ENCODE measurements at places on chromosomes 1 and 21.

DNA sequence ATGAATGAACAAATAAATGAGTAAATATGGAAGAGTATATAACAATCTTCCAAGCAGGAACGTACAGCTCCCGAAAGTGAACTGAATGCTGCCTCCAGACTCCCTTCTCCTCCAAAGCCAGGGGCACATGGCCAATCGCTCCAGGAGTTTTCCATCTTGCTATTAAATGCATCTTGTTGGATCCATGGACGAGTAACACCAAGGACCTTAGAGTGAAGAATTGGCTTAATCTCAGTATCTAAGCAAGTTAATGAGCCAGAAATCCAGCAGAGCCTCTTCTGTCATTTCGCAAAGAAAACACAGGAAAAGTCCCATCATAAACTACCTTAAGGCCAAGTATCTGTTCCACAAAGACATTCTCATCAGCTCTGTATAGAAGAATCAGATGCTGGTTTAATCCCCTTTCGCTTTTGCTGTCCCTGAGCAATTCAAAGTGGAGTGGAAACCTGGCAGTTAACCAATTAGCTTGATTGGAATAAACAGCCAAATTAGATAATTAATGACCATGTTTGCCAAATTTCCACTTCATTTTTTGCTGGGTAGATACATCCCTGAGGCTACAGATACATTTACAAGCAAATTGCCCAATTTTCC lies 116.0 kb downstream of the MIS18A start:
- no peak for DNase-seq

GRCh38 chr21:41926117-41926806 lies 27.6 kb downstream of the C2CD2 start:
- DNase-seq = no peak

DNA sequence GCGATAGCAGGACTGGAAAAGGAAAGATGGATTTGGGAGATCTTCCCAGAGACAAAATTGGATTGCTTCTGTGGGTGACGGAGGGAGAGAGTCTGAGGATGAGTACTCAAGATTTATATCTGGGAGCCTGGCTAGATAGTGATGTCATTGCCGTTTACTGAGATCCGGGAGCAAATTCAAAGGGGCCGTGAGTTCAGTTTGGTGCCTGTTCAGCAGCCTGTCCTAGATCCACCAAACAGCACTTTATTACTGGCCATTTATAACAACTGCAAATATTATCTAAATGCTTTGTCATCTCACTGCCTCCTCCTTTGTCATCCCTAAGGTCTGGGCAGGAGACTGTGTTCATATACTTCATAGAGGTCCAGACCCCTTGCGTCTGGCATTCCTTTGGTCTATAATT lies 29.2 kb downstream of the MAPKAPK2 start:
- DNase-seq = no peak

DNA sequence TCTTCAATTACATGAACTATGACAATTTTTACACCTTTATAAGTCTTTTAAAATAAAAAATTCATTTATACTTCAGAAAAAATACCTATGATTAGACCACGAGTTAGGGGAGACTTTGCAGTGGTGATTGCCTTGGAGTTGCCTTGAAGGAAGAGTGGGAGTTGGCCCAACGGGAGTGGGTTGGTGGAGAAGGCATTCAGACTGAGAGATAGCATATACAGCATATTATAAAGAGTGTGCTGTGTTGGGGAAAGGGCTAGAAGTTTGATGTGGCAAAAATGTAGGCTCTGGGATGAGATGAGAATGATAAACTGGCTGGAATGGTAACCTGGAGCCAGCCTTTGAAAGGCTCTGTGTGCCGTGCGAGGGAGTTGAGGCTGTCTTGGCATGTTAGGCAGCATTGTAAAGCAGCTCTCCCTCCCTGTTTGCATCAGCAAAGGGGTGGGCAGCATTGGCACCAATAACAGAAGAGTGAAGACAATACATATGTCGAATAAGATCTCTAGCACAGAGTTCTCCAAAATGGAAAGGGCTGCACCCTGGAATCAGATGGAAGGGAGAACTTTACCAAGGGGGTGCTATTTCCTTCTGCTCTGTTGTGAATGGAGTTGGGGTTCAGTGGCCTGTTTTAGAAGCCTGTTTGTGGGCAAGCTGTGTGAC lies 24.4 kb downstream of the MPZL1 start:
- DNase-seq = no peak

- DNase-seq = no peak
These were observed 23.5 kb upstream of the RPL5 start for GRCh38 chr1:92808381-92808780.

DNA sequence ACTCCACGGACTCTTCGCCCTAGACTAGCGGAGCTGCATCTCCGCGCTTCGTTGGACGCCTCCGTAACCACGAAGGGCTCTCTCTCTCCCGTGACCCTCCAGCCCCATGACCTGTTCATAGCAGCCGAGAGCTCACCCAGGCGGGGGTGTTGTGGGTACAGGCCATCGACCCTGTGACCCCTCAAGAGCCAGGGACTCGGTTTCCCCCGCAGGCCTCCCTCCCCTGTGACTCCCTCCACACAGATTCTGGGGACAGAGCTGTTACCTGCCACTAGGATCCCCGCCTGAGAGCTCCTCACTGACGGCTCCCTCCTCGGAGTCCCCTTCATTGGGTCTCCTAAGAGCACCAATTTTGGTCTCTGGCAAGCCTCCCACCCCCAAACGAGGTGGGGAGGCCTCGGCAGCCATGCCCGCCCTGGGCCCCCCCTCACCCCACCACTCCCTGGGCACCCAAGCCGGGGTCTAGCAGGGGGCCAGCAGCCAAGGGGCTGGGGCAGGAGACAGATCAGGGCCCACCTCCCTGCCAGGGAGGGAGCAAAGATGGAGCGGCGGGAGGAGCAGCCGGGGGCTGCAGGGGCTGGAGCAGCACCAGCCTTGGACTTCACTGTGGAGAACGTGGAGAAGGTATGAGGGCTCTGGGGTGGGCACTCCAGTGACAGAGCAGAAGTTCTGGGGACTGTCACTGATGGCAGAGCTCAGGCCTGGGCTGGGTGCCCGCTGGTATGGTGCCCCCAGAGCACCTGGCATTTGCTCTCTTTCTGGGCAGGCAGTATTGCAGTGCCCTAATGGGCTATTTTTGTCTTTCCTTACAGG lies 517 bp downstream of the IPO13 start:
- DNase-seq = no peak

DNA sequence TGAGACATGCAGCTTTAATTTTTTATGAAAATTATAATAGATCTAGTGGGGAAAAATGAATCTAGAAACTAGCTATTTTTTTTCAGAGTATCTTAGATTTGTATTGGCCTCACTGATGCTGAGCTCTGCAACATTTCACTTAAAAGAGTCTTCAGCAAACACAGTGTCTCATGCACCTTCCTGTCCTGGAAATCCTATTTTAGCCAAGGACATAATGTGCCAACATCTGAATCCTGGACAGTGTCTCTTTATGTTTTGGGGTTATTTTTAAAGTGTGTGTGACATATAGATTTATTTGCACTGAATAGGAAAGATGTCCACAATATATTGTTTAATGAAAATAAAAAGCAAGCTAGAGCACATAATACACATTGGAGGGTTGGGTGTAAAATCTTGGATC lies 199.1 kb upstream of the FMN2 start:
- no peak for DNase-seq

DNA sequence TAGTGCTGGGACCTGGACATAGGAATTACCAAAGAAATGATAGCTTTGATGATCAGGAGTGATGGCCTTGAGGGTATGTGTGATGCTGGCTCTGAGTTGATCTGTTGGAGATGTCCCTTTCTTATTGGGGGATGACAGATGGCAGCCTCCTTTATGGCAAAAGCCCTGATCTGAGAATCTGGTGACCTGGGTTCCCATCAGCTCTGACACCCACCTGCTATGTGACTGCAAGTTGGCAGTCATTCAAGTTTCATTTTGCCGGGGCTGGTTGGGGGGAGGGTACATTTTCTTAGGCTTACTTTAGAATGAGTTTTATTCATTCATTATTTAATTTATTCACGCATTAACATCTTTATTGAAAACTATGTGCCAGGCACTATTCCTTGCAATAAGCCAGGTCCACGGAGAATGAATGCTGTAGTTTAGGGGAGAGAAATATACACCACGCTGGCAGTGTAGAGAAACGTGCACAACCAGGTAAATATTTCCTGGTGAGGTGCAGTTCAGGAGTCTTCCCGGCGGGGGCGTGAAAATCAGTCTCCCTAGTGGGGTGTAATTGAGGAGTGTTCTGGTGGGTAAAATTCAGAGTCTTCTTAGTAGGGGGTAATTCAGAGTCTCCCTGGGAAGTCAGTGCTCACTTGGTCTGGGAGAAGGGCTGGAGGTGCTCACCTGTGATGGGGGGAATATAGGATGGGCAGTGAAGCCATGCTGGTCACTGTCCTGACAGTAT lies 401.3 kb downstream of the CAMTA1 start:
- DNase-seq = no peak

- DNase-seq = no peak
These were observed 5.9 kb upstream of the BCAR3 start for GRCh38 chr1:93687542-93687941.

DNA sequence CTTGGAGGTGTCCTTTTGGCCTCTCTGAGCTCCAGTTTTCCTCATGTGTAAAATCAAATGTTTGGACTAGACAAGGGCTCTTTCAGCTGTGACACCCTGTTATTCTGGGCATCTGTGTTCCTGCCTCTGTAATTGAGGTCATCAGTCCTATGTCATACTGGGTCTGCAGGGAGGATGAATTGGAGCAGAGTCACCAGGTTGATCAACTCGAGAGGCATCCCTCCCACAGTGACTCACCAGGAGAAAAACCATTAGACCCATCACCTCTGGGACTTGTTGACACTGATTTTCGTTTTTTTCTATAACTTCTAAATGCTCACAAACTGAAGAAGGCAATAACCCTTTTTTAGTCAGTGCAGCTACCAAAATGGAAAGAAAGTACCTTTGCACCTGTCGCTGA lies 82.2 kb downstream of the ST6GALNAC5 start:
- DNase-seq = no peak

- DNase-seq = no peak
These were observed 150.3 kb upstream of the ETV3 start for GRCh38 chr1:157288492-157288891.

GRCh38 chr1:228770779-228771223 lies 35.5 kb downstream of the RHOU start:
- no peak for DNase-seq

All from stimulated activated CD8-positive, alpha-beta memory T cell treated with anti-CD3 and anti-CD28 coated beads, Interleukin-4, amount 100 ng/mL, for 1 hour (primary cell).